ENCODE measurements at places on chromosomes 12 and 14. TPM values are rescaled to one million over a fixed set of nuclear protein-coding genes. Genes with fewer than 3 reads are reported as not detected.

Gene NRIP2
- total RNA-seq = 0.39 TPM

DNA sequence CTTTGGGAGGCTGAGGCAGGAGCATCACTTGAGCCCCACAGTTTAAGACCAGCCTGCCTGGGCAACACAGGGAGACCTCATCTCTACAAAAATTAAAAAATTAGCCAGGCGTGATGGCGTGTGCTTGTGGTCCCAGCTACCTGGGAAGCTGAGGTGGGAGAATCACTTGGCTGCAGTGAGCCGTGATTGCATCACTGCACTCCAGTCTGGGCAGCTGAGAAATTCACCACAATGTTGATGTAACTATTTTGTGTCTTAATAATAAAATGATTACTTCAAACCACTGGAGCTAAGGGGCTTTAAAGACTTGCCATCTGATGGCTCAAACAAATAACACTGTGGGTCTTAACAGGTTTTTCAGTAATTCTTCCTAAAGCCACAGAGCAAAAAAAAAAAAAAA, 10.8 kb downstream of the ERH start:
- H3K36me3 ChIP-seq = peaks cover 91% of the 10 kb centered on the region
- H3K4me1 ChIP-seq = no peaks in the 10 kb centered on the region
- no peak overlapping the region for H3K27ac ChIP-seq

DNA sequence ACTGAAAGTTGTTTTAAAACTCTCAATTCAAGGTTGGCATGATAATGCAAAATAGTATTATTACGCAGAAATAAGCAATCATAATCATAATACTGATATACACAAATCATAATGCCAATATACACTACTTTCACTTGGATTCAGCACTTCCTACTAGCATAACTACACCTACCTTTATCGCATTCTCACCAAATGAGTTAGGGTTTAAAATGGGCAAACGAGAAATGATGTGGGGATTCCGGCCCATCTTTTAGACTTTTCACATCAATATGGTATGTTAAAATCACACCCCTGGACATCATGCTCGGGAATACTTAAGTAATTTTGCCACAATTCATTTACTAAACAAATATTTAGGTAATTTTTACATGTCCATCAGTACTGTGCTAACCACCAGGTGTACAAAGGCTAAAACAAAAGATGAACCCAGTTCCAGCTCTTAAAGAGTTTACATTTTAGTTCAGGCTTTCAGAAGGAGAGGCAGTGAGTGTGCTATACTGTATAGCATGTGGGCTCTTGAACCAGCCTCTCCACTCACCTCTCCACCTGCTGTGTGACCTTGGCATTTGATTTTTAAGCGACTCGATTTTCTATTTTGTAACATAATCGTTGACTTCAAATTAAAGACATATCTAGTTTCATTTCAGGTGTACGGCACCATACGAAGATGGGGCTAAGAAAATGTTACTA, 1.1 kb upstream of the USP15 start:
- peak overlapping the region; percentile 89 for H3K4me3 ChIP-seq
- H3K4me1 ChIP-seq = peaks cover 30% of the 10 kb centered on the region
- DNase-seq = peak; percentile 6
- no peaks in the 10 kb centered on the region for H3K36me3 ChIP-seq
- H3K27ac ChIP-seq = peak overlapping the region; percentile 93
- H3K27me3 ChIP-seq = no peaks in the 10 kb centered on the region

- H3K4me3 ChIP-seq = no peak overlapping the region
- peaks cover 7% of the 10 kb centered on the region for H3K4me1 ChIP-seq
- H3K36me3 ChIP-seq = no peaks in the 10 kb centered on the region
- H3K27ac ChIP-seq = no peak overlapping the region
- H3K27me3 ChIP-seq = no peaks in the 10 kb centered on the region
These were observed 6.6 kb upstream of the ADGRD1 start for GRCh38 chr12:130947028-130947613.

DNA sequence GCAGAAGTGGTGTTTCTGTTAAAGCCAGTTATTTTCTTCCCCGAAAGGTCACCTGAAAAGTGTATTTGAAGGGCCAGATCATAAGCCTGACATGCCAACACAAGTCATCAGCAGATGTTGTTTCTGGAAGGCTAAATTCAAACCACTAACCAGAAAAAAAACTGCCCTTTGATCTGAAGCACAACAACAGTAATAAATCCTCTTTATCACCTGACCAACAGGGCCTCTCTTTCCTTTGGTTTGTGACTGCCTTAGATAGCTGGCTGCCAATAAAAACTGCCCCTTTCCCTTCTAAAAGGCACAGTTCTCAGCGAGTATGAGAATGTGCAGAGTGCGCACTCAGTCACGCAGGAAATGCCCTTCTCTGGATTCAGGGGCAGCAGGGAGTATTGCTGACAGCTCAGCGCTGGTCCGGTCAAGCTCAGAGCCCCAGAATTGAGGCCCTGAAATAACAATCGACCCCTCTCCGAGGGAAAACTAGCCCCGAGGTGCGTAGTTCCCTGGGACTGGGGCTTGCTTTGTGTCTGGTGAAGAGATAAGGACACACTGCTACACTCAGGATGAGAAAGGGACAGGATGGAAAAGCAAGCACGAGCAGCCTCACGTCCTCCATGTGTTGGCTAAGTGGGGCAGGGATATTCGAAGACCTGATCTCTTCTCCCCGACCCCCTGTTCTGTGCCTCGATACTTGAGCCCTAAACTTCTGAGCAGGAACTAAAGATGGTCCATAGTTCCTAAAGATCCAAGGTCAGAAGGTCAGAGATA, 184.2 kb upstream of the GZMB start:
- no peaks in the 10 kb centered on the region for H3K4me1 ChIP-seq
- no peak for DNase-seq
- no peak overlapping the region for H3K27ac ChIP-seq
- H3K4me3 ChIP-seq = no peak overlapping the region

All from A673 (cell line).